ENCODE measurements at places on chromosomes 4 and X. TPM values are rescaled to one million over a fixed set of nuclear protein-coding genes. Genes with fewer than 3 reads are reported as not detected.

GRCh38 chrX:19727887-19728648 is 159.3 kb downstream of the SH3KBP1 start:
- DNase-seq: no peak

Gene SOD3
- 35.8 TPM for total RNA-seq

DNA sequence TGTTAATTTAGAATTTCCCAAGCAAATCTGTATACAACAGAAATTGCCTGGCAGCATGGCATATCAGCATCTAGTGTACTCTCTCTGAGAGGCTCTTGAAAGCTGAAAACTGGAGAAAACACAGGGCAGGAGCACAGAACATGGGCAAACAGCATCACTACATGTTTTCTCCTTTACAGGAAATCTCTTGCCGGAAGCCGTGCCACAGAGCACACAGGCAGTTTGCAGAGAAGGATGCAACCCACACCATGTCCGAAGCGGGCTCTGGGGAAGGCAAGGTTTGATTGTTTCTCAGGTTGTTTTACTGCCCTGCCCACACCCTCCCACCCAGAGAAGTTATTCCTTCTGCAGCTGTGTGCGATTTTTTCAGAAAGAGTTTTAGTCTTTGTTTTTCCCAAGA is 41.1 kb upstream of the FAM9C start:
- DNase-seq: no peak

Gene KIAA1210
- total RNA-seq: not detected

Gene STATH
- total RNA-seq: not detected
